ENCODE measurements at places on chromosomes 3 and 15.

GRCh38 chr3:122365073-122365472, 18.0 kb downstream of the MIX23 start:
- no peak for DNase-seq

DNA sequence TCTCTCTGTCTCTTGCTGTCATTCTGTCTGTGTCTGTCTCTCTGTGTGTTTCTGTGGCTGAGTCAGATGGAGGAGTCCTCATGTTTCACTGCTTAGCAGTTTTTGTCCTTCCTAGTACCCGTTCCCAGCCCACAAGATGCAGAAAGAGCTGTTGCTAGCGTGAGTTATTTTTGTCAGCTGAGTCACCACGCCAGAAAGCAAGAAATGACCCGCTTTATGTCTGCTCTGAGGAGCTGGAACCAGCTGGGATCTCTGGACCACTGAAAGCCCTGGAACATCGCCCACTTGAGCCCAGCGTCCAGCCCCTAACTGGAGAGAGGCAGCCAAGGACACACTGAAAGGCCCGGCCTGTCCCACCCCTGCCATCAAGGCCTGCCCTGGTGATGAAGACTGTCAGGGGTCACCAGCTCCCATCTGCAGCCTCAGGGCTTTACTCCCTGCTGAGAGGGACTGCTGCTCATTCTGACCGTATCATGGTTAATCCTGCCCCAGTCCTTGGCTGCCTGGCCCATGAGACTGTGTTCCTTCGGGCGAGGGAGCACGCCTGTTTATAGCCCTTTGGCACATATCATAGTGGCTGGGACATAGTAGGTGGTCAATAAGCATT, 101.7 kb upstream of the TPM1 start:
- no peak for DNase-seq

- no peak for DNase-seq
Observed at GRCh38 chr3:122358703-122359032, 24.4 kb downstream of the MIX23 start.

DNA sequence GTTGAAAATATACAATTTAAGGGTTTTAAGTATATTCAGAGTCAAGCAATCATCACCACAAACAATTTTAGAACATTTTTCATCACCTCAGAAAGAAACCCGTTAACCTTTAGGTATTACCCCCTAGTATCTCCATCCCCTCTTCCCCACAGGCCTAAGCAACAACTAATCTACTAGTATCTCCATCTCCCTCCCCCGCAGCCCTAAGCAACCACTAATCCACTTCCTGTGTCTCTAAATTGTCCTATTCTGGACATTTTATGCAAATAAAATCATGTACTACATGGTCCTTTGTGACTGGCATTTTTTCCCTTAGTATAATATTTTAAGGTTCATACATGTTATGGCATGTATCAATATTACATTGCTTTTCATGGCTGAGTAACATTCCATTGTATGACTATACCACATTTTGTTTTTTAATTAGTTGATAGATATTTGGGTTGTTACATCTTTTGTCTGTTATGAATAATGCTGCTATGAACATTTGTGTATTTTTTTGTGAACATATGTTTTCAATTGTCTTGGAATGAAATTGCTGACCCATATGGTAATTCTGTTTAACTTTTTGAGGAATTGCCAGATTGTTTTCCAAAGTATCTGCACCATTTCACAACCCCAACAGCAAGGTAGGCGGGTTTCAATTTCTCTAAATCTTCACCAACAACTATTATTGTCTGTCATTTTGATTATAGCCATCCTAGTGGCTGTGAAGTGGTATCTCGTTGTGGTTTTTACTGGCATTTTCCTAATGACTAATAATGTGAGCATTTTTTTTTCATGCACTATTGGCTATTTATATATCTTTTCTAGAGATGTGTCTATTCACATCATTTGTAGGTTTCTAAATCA, 215.6 kb upstream of the CD96 start:
- DNase-seq: no peak

- DNase-seq: no peak
Observed at GRCh38 chr15:78507831-78508160, 419 bp downstream of the HYKK start.

DNA sequence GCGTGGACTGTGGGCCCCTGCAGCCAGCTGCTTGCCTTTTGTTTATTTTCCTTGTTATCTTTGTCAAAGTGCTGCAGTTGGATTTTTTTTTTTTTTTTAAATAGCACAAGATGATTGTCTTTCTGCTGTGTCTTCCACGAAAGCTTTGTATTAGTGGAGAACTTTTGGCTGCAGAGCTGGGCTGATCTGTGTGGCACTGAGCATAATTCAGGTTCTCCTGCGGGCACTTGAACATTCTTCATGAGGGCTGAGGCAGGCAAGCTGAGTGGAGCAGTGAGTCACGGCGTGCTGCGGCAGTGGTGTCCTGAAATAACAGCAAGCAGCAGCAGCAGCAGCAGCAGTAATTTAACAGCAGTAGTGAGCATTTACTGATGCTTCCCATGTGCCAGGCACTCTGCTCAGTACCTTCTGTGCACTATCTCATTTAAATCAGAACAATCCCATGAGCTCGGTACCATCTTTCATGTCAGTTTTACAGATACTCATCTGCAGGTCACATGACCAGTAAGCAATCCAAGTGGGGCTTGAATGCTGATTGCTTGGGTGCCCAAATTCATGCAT, 45.8 kb downstream of the MITF start:
- no peak for DNase-seq

- DNase-seq: peak; percentile 84
Observed at GRCh38 chr3:39180546-39181346, 11.6 kb downstream of the XIRP1 start.

- DNase-seq: no peak
Observed at GRCh38 chr3:52873433-52874159, 23.8 kb downstream of the STIMATE start.

DNA sequence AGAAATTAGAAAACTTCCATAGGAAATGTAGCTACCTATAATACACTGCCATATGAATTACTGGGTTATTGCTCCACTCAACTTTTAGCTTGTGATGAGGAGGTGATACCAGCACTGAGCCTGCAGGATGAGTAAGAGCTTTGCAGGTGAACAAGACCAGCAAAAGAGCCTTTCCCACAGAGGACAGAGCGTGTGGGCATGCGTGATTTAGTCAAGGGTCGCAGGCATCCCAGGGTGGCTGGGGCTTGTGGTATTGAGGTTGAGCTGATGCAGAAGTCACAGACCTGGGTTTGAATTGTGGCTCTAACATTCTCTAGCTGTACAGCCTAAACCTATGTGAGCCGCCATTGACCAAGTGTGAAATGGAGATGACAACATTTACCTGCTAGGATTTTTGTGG, 5.6 kb downstream of the NRROS start:
- no peak for DNase-seq

DNA sequence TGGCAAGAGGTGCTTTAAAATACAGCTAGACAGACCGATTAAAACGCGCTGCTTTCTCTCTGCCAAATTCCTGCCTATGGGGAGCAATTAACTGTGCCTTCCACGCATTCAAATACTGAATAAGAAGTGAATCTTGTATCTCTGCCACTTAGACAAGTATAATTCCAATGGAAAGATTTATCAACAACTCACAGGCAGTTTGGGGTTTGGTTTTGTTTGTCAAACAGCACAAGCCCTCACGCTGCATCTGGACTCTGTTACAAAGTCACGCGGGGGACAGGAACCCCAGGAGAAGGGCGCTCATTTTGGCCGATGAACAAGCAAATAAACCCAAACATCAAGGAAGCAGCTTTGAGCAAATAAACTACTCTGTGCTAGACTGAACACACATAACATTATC, 61.8 kb upstream of the TMCO5A start:
- DNase-seq: no peak

GRCh38 chr3:64595253-64595694, 92.5 kb downstream of the ADAMTS9 start:
- no peak for DNase-seq

DNA sequence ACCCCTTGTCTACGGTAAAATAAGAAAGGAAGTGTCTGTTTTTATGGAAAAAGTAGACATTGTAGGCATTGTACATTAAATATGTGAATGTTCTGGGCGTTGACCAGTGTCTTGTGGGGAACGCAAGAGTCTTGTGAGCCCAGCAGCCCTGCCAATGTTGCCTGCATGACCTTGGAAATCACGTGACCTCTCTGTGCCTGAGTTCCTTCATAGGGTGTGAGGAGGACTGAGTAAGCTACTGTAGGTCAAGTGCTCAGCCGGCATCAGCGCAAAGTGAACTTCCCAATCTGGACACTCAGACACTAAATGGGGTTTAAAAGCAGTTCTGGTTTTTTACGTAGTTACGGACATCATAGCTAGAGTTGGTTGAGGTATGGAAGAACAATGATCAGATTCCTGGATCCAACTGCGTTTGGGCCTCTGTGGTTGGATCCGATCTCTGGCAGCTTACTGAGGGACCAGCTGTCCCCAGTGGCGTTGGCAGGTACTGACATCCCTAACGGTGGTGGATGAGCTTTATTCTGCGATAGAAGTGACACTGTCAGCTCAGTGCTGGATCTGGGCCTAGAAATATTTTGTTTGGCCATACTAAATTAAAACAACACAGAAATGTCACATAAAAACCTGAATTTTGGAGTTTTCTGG, 63.8 kb downstream of the SPSB4 start:
- DNase-seq: no peak

- no peak for DNase-seq
Observed at GRCh38 chr15:34941831-34942230, 27.7 kb downstream of the AQR start.

GRCh38 chr3:1235526-1236120, 142.8 kb downstream of the CNTN6 start:
- DNase-seq: no peak

- no peak for DNase-seq
Observed at GRCh38 chr3:173304182-173304800, 93.3 kb upstream of the NLGN1 start.

- DNase-seq: no peak
Observed at GRCh38 chr3:171115667-171116066, 89.1 kb upstream of the SLC2A2 start.

GRCh38 chr3:46873521-46873920, 4.0 kb upstream of the PTH1R start:
- DNase-seq: no peak

DNA sequence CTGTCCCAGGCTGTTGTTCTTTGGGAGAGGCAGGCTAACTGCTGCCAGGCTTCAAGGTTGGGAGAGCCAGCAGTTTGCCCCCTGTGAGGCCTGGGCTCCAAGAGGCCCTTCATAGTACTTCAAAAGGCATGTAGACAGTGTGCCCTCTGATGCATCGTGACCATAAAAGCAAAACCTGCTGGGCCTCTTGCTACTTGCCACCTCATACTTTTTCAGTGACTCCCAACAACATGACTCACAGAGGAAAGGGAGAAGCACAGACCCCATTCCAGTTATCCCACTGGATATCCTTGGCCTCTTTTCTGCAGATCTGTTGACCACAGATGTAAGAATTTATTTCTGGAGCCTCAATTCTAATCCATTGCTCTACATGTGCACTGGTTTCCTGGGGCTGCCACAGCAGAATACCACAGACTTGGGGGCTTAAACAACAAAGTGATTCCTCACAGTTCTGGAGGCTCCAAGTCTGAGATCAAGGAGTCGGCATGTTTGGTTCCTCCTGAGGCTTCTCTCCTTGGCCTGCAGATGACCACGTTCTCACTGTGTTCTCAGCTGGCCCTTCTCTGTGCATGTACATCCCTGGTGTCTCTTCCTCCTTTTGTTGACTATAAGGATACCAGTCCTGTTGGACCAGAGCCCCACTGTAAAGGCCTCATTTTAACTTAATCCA, 8.9 kb upstream of the NSMCE3 start:
- no peak for DNase-seq

GRCh38 chr15:38243278-38244055, 9.2 kb upstream of the SPRED1 start:
- DNase-seq: no peak

GRCh38 chr15:54559405-54560069, 581.3 kb downstream of the UNC13C start:
- no peak for DNase-seq

DNA sequence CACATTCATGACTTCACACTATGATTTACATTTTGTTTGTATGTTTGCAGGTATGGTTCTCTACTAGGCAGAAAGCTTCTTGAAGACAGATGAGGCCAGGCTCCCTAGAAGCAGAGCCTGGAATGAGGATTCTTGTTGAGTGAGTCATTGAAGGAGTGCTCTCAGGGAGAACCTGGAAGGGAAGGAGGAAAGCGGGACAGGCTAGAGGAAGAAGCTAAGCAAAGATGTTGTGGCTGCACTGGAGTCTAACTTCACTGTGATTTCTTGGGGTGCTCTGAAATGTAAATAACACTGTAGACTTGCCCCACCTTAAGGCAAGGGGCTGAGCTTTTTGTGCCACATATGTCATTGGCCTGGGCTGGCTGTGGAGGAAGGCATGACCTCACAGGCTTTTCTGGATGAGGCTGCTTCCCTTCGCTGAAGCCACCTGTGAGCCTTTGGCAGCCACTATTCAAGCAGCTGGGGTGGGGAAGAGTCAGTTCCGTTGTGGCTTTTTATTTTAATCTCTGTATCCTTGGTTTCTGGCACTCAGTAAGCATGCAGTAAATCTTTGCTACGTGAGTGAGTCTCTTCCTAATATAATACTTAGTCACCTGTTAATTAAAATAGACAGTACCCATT, 307.3 kb downstream of the SV2B start:
- no peak for DNase-seq

GRCh38 chr3:190706582-190706981, 155.9 kb downstream of the GMNC start:
- no peak for DNase-seq

DNA sequence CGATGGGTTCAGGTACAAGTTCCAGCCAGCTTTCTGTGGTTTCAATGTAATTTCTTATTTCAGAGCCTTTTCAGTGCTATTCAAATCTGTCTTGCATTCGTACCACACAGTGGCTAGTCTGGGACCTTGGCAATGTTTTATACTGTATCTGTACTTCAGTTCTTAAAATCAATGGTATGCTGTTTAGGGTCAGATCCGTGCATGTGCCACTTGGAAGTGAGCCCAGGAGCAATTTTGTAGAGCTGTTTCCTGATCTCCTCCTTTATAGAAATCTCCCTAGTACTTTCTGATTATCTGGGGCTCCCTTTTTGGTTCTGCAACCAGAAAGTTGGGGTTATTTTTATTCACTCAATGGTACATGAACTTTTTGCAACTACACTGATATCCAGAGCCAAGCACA, 59.5 kb upstream of the NDUFB4 start:
- no peak for DNase-seq

DNA sequence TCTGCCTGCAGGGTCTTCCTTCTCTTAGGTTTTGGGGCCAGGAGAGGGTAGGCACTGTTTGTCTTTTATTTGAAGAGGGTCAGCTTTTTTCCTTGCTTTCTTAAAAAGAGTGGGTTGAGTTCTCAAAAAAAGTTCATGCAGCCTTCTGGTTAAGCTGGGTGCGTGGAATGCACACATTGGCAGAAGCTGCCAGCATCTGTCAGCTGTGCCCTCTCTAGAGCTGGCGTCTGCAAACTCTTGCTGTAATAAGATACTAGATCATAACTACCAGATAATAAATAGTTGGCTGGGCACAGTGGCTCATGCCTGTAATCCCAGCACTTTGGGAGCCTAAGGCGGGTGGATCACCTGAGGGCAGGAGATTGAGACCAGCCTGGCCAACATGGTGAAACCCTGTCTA, 373.4 kb downstream of the OCA2 start:
- no peak for DNase-seq

Measured in activated T-helper 9 cell treated with anti-CD3 and anti-CD28 coated beads, Interleukin-2, amount 50 U/mL, for 16 hours (primary cell).